ENCODE measurements at places on chromosomes 1 and 21.

- no peak for DNase-seq
Measured at GRCh38 chr1:222233444-222234158, 314.3 kb downstream of the HHIPL2 start.

- DNase-seq: no peak
Measured at GRCh38 chr1:226666692-226667091, 72.4 kb downstream of the ITPKB start.

- DNase-seq: no peak
Measured at GRCh38 chr1:29648798-29649188, 412.5 kb downstream of the PTPRU start.

- DNase-seq: no peak
Measured at GRCh38 chr1:113582084-113582483, 177.2 kb downstream of the PHTF1 start.

DNA sequence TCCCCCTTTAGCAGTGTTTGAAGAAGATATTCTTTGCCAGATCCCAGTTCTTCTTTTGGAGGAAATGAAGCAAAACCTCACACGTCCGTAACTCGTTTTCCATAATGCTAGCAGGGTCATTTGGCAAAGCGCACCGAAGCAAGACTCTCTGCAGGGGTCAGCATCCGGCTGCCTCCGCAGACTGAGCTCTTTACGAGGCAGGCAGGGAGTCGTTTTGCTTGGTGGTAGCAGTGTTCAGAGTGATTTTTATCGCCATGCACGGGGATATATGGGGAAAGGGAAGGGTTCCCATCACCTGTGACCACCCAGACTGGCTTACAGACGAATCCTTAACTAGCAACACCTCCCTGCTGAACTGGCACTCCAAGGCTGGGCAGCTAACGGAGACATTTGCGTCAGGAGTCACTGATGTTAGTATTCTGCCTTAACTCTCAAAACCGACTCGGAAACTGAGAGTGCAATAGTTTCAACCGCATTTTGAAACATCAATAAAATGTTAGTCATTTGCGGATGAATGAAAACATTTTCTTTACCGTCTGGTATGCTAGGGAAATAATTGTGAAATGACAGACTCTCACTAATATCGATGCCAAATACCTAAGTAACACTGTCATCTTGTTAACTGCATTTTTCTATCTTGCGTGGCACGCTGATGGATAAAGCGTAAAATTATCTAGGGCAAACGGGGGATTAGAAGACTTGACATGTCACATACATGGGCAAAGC is 2.2 kb upstream of the NEGR1 start:
- DNase-seq: peak; percentile 55

DNA sequence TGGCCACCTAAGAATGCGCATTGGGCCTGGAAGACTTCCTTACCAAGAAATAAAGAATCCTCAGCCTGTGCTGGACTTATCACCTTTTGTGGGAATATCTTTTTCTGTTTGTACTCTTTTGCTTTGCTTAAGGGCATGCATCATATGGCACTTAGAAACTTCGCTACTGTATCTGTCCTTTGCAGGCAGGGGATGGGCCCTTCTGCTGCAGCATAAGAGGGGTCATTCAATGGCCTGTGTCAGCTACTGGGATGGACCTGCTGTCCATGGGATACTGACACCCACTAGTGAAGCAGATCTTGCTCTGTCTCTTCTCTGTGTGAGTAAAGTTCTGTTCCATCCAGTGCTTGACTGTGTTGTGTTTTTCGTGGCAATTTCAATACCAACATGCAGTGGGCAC is 239.0 kb upstream of the JUN start:
- no peak for DNase-seq

GRCh38 chr1:40849801-40850592 is 12.2 kb downstream of the CITED4 start:
- DNase-seq: peak; percentile 6

- no peak for DNase-seq
Measured at GRCh38 chr1:225425201-225425786, 2.5 kb downstream of the LBR start.

GRCh38 chr1:226365831-226366231 is 42.1 kb downstream of the PARP1 start:
- no peak for DNase-seq

GRCh38 chr1:51417496-51418383 is 87.4 kb upstream of the TTC39A start:
- no peak for DNase-seq

DNA sequence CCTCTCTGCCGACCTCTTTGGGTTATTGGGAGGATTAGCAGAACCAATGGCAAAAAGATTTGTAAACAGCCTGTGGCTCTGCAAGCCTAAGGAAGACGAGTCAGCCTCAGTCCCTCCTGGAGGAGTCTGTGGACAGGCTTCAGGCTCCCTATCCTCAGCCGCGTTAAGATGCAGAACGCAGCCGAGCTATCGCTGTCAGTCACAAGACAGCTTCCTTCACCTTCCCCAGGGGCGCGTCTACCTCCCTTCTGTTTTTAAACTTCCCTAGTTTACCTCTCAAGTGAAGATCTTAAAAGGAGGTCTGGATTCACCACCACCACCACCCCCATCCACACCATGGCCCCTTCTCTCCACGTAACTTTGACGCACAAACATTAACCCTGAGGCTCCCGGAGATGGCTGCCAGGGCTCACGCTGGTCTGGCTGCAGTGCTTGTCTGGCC is 738 bp downstream of the CAMK1G start:
- no peak for DNase-seq

DNA sequence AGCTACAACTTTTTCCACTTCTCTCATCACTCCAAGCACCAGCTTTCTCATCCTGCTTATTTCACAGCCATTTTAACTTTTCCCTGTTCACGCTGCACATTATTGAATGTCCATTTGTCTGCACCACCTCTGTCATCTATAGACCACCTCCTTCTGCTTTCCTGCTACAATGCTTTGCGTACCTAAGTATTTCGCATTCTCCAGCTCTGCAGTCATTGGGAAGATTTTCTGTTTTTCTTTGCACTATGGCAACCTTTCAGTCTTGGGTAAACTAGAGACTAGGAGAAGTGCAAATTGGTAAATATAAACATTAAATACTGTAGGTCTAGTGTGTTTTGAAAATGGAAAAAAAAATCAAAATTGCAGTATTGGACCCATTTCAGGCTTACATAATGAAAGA is 835 bp downstream of the CCDC30 start:
- DNase-seq: no peak

- no peak for DNase-seq
Measured at GRCh38 chr1:9658199-9658598, 6.7 kb downstream of the PIK3CD start.

GRCh38 chr1:147292012-147292411 is 49.5 kb downstream of the CHD1L start:
- DNase-seq: no peak

- DNase-seq: no peak
Measured at GRCh38 chr1:64675718-64676345, 69.0 kb upstream of the RAVER2 start.

DNA sequence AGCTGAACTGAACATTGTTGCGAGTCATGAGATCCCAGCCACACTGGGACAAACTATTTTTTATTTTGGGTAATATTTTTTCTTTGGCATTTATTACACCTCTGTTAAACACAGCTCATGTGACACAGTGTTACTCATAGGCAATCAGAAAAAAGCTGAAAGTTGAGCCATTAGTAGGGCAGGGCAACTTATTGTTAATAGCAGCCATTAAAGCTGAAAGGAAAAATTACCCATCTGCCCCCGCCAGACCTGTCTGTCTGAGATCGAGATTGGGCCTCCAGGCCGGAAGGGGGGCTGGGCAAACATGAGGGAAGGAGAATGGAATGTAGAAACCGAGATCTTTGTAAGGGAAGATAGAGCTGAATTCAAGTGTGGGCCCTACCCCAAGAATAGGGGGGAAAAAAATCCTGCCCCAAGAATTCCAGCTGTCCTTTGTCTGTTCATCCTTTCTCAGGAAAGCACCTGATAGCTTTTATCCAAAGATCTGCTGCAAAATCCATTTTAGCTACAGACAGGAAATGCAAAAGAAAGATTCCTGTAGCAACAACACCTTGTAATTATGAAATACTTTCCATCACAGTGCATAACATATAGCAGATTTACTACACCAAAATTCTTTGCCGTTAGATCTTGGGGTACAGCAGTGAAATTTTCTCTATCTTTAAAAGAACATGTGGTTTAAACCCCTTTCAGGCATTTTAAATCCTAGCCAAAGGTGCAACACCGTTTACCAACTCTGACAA is 212.8 kb downstream of the PBX1 start:
- DNase-seq: no peak

- peak; percentile 12 for DNase-seq
Measured at GRCh38 chr21:42317826-42318746, 2.9 kb upstream of the TFF3 start.

GRCh38 chr1:208233978-208234377 is 10.2 kb downstream of the PLXNA2 start:
- no peak for DNase-seq

- DNase-seq: no peak
Measured at GRCh38 chr1:40185951-40186864, 25.0 kb downstream of the RLF start.

GRCh38 chr1:155134880-155135414 is 705 bp upstream of the SLC50A1 start:
- DNase-seq: no peak

GRCh38 chr1:7011826-7012225 is 226.6 kb downstream of the CAMTA1 start:
- no peak for DNase-seq

DNA sequence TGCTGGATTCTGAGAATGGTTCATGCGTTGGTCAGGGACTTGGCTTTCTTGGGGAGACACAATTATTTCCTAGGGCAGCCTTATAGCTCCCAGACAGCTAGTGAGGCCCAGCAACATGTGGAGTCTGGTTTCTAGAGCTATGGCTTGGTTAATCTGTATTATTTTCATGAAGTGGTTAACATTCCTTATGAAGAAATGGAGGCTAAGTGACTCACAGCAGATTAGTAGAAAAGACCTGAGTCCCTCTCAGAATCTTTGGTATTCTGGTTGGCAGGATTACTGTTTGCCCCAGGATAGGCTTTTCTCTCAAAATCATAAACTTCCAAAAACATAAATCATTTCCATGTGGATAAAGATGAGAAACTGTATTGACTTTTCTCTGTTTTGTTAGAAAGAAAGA is 42.3 kb downstream of the DUSP10 start:
- DNase-seq: no peak

GRCh38 chr1:51653127-51653526 is 36.2 kb downstream of the OSBPL9 start:
- no peak for DNase-seq

- no peak for DNase-seq
Measured at GRCh38 chr1:81542196-81542595, 258.5 kb upstream of the ADGRL2 start.

DNA sequence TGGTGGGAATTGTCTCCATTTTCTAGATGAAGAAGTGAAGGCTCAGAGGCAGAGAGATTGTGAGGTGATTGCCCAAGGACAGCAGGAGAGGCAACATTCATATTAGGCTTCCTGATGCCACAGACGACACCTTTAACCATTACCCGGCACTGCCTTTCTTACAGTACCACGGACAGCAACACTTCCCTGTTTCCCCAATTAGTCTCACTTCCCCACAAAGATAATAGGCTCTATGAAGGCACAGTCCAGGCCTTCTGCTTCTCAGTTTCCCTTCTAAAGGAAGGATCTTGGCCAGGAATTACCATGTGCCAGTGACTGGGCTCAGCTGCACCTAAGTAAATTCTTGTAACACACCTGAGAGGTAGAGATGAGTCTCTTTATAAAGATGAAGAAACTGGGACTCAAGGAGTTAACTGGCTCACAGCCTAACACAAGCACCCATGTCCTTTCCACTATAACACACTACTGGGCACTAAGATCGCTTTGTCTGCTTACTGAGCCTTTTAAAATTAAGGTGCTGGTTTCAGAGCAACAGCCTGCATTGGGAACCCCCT is 9.6 kb downstream of the IGSF9 start:
- no peak for DNase-seq

All from NCI-H2081 treated with DMSO at 0.1 percent for 48 hours (cell line).